ENCODE measurements at places on chromosomes 4 and X. TPM values are rescaled to one million over a fixed set of nuclear protein-coding genes. Genes with fewer than 3 reads are reported as not detected.

The NDP gene
- not detected for total RNA-seq

The SSX2 gene
- not detected for total RNA-seq

The SLC9B1 gene
- 1.1 TPM for total RNA-seq

The SLC16A2 gene
- total RNA-seq: 0.05 TPM

The SLC6A14 gene
- total RNA-seq: not detected

The FABP2 gene
- not detected for total RNA-seq

The FGA gene
- total RNA-seq: not detected

The HMGB2 gene
- 486 TPM for total RNA-seq

The OFD1 gene
- 24.4 TPM for total RNA-seq
